ENCODE measurements at places on chromosomes 1 and 21. TPM values are rescaled to one million over a fixed set of nuclear protein-coding genes. Genes with fewer than 3 reads are reported as not detected.

DNA sequence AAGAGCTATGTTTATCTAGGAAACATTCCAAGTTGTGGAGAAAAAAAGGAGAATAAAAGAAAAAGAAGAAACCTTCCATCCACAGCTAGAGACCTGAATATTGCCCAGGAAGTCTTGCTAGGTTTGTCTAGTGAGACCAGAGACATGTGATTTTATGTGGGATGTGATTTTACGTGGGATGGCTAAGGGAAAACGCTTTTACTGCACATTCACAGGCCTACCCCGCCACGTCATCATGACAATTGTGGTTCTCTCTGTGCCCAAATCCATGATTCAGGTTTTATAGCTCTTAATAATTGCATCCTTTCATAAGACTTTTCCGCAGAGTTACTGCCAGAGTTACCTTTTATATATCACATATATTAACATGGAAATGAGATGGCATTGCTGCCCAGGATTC lies 86.4 kb upstream of the SSX2IP start:
- DNase-seq: no peak

GRCh38 chr1:43978264-43978550 lies 803 bp upstream of the B4GALT2 start:
- DNase-seq: no peak

GRCh38 chr1:170664093-170664827 lies at the start of gene PRRX1:
TSS of gene PRRX1 (plus strand) at chr1:170664131. CDS start at chr1:170664219, 88 bp downstream.
- DNase-seq: no peak

GRCh38 chr1:22380024-22380785 lies 71.4 kb upstream of the ZBTB40 start:
- DNase-seq: no peak

DNA sequence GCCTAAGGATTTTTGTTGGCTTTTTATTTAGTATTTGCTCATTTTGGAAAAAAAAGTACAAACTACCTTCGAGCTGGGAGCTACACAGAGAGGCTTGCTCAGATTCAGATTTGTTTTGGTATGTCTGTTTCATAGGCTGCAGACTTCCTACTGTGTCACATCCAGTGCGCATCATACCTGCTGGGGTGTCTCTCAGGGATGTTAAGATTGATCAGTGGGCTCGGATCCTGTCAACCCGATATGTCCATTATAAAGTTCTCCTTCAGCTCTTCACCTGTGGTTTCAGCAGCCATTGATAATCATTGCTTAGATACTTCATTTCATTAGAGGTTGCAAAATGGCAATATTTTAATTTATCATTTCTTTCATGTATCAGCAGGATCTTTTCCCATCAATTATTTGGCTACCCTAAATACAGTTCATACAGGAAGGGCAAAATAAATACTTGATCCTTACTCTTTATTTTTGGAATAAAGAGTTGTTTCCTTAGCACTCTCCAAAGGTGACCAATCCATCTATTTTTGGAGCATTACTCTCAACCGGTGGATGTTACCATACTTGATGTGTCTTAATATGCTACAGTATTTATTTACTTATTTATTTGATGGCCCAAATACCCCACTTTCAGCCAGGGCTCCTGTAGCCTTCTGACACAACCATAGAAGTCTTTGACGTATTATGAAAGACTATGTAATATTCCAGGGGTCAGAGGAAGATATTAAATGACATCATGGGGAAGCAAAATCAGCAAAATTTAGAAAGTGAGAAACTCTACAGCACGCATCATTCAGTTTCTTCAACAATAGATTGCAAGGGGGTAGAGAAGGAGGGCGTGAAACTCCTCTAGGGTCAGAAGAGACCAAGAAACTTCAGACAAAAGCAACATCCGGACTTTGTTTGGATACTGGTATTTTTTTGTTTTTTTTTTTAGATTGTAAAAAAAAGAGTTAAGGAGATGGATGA lies 55.3 kb upstream of the HNRNPU start:
- no peak for DNase-seq

DNA sequence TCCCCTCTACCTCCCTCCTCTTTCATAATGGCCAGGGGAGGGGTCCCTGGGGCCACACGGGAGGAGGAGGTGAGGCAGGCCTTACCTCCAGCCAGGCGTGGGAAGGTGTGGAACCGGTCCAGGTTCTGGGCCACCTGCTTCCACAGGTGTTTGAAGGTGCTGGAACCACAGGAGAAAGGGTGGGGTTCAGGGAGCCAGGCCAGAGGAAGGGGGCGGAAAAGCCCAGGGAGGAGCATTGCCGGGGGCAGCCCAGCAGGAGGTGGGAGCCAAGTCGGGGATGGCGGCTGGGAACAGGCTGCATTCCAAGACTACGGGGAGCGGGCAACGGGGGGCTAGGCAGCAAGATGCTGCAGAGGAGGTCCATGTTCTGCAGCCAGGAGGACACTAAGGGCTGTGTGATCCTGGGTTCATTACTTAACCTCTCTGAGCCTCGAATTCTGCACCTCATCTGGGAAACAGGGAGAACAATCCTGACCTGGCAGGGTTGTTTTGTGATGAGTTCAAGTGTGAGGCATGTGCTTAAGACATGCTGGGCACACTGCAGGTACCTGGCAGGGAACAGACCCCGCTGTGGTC lies 19.8 kb upstream of the TAS1R2 start:
- DNase-seq: no peak

DNA sequence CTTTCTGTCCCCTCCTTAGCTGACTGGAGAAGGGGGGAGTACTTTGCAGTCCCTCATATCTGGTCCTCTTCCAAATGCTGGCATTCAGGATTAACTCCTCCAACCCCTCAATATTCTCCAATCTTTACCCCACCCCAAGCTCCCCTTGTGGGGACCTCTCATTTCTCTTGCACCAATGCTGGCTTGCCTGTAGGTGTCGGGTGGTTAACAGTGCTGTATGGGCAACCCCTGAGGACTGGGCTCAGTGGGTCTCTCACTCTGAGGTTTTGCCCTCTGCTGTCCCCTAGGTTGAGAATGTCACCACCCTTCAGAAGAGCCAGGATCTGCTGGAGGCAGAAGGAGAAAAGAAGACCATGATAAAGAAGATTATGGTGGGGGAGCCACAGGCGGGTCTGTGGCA lies 27.0 kb downstream of the MROH7 start:
- no peak for DNase-seq

- no peak for DNase-seq
These were observed 320.5 kb upstream of the NR5A2 start for GRCh38 chr1:199706826-199707606.

DNA sequence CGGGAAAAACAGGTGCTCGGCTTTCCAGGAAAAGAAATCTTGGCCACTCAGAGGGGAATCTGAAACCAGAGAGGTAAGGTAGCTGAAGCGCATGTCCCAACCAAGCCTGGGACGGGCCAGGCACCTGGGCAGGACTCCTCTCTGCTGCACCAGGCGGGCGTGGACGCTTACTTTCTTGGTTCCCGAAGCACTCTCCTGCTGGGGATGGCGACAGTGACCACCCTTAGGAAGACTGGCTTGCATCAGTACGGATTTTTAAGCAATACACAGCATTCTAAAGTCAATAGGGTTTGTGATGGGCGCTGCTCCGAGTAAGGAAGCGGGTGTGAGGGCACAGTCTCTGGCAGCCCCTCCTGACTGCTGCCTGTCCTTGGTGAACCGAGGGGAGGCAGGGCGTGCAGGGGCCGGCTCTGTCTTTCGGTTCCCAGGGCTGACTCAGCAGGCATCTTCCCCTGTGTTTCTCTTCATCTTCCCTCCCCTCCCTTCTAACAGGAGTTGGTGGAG lies 74.9 kb upstream of the ANGPTL1 start:
- DNase-seq: no peak

The CHRM3 gene
- polyA plus RNA-seq: 7.3 TPM

The RABGAP1L gene
- 23.9 TPM for polyA plus RNA-seq

Data from left renal pelvis (tissue), 4 donors.